Activated naive CD4-positive, alpha-beta T cell treated with anti-CD3 and anti-CD28 coated beads, Interleukin-2, amount 50 U/mL, for 16 hours (primary cell): ENCODE measurements at places on chromosomes 4 and X.

DNA sequence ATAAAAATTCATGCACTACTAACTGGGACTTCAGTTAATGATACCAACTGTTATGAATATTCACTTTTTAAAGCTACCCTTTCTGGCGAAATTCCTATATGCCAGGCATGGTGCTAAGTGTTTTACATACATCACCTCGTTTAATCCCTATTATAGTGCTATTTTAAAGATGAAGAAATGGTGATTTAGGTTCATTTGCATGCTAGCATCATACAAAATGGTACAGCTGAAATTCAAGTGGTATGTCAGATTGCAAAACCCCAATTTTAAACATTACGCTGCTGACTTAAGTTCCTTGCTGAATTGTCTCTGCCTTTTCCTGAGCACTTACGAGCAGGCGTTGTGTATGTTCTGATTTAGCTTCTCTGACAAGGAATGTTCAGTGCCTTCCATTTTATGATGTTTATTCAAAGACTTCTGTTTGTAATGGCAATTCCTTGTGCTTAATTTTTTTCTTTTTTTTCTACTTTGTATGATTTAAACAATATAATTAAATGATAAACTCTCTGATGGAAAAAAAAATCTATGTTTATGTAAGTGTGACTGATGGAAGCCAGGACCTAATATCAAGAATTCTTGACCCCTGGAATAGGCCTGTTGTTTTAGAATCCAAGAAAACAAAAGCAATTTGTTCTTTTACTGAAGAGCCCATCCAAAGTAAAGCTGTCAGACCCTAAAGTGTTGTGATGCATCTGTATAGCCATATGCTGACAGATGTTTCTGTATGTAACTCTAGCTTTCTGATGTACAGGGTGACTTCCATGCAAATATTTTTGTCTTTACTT lies 148.1 kb downstream of the PCDH7 start:
- DNase-seq = no peak

GRCh38 chrX:54891573-54891972 lies 29.1 kb upstream of the TRO start:
- peak; percentile 26 for DNase-seq

DNA sequence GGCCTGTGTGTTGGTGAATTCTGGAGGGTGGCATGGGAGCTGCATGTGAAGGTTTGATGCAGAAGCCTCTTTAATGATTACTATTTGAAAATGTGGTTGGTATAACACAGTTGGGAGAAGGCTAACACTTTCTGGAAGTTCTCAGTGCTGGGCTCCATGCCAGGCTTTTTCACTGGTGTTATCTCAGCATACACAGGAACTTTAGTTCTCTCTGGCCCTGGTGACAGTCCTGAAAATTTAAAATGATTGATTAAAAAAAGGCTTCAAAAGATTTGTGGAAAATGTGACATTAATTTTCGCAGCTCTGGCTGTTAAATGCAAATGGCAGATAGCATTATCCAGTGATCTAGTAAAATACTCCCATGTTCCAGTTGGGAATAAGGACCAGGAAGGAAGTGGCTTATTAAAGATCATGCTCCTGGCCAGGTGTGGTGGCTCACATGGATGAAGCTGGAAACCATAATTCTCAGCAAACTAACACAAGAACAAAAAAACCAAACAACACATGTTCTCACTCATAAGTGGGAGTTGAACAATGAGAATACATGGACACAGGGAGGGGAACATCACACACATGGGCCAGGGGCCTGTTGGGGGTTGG lies 36.6 kb downstream of the DIPK2B start:
- no peak for DNase-seq

GRCh38 chrX:37679230-37679629 lies 6.4 kb upstream of the XK start:
- no peak for DNase-seq

DNA sequence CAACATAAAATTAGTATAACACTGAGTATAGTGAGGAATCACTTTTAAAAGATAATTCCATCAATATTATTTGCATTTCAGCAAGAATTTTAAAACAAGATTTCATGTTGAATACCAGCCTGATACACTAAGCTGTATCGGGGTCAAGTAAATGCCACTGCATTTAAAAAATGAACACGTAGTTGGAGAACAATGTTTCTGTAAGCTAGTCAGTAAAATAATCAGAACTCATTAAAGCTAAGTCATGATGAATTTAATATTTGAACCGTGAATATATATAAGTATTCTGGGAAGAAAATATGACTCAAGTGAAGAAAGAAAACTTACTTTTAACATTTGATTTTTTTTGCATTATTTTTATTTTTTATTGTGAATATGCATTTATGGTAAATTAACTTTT lies 611.0 kb upstream of the PABPC4L start:
- DNase-seq = no peak
